OCI-M1 (cell line): ENCODE measurements at places on chromosomes 1 and 21.
A peak's percentile ranks its signal among the peaks of the same experiment; 100 is the strongest.

GRCh38 chr1:233885196-233885920, 19.1 kb upstream of the SLC35F3 start:
- no peak for DNase-seq

DNA sequence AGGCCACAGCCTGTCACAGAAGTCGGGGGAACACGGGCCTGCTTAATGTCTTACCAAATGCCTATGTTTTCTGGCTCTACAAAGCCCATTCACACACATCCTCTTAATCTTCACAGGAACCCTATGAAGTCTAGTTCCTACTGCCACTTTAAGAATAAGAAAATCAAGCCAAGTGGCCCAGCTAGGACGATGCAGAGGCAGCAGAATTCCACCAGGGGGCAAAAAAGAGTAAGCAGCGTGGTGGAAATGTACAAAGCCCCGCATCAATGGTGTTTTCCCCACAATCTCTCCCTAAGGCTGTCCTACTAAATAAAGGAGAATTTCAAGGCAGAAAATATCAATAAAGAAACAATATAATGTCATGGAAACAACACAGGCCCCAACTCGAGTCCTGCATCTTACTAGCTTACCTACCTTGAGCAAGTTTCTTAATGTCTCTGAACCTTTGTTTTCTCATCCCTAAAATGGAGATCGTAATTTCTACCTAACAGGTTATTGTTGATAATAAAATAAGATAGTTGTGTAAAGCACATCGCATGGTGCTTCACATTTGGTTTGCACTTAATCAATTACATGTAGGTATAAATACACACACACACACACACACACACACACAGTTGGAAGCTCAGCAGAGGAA, 21.4 kb downstream of the SEC16B start:
- peak; percentile 81 for DNase-seq

DNA sequence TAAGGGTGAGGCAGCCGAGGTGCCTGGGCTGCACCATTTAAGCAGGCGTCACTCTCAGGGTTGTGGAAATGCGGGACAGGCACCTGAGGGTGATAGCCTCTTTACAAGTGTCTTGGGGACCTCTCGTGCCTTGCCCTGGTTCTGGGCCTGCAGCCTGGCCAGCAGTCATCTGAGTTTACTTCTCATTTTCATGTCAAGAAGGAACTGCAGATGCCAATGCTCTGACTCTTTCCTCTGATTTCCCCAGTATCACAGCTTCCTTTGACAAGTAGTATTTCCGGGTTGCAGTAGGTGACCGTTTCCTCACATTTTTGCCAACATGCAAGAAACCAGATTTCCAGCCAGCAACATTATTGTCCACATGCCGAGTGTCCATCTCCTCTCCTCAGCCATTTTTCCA, 286.9 kb downstream of the DISC1 start:
- DNase-seq, result no peak

DNA sequence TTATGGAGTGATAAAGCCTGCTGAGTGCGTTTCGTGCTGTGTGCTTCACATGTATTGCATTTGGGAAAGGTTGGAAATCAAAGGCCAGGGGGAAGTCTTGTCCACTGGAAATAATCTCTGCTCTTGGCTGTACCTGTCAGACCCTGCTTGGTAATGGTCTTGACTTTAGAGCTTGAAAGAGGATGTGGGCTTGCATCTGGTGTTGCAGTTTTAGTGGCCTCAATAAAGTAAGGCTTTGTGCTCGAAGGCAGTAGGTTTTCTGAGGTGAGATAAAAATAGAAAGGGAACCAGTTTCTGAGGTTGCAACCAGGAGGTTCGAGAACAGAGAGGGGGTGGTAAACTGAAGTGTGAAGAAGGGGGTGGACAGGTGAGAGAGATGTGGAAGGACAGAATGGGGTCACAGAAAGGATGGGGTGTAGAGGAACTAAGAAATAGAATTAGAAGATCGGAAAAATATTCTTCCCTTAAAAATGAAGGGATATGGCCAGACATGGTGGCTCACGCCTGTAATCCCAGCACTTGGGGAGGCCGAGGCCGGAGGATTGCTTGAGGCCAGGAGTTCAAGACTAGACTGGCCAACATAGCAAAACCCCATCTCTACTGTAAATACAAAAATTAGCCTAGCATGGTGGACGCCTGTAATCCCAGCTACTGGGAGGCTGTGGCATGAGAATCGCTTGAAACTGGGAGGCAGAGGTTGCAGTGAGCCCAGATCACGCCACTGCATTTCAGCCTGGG, 1.5 kb downstream of the S100PBP start:
- DNase-seq, result peak; percentile 56

GRCh38 chr1:26791626-26792025, 3.9 kb downstream of the PIGV start:
- peak; percentile 52 for DNase-seq

DNA sequence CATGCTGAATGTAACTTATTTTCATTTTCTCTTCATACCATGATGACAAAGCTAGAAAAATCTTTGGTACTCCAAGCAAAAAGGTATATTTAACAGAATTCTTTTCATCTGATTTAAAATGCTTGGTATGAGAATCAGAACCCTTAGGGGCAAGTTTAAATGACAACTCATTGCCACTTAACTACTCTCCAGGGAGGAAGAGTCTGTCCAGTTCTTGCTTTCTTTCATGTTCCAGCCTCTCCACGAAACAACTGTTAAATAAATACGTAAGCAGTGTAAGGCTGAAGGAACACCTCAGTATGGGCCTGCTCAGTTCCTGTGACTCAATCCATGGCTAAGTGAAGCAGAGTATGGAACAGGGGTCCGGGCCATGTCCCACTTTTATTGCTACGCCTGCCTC, 1.6 kb downstream of the LCE2A start:
- DNase-seq, result no peak

DNA sequence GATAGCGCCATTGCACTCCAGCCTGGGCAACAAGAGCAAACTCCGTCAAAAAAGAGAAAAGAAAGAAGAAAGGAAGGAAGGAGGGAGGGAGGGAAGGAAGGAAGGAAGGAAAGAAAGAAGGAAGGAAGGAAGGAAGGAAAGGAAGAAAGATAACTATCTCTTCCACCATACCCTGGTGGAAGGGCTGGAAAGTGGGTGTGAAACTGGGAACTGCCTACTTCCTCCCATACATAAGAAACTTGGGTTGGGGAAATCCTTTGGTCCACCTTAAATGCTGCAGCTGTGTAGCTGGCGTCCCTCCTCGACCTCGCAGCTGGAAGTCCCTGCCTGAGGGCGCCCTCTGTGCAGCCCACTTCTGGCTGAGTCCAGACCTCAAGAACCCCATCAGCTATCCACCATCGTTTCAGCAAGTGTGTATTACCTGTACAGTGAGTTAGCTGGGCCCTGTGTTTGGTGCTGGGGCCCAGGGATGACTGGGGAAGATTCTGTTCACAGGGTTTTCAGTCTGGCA, 4.6 kb upstream of the FAM167B start:
- peak; percentile 33 for DNase-seq

- DNase-seq, result peak; percentile 23
Measured at GRCh38 chr1:50471967-50472366, 48.7 kb upstream of the DMRTA2 start.

DNA sequence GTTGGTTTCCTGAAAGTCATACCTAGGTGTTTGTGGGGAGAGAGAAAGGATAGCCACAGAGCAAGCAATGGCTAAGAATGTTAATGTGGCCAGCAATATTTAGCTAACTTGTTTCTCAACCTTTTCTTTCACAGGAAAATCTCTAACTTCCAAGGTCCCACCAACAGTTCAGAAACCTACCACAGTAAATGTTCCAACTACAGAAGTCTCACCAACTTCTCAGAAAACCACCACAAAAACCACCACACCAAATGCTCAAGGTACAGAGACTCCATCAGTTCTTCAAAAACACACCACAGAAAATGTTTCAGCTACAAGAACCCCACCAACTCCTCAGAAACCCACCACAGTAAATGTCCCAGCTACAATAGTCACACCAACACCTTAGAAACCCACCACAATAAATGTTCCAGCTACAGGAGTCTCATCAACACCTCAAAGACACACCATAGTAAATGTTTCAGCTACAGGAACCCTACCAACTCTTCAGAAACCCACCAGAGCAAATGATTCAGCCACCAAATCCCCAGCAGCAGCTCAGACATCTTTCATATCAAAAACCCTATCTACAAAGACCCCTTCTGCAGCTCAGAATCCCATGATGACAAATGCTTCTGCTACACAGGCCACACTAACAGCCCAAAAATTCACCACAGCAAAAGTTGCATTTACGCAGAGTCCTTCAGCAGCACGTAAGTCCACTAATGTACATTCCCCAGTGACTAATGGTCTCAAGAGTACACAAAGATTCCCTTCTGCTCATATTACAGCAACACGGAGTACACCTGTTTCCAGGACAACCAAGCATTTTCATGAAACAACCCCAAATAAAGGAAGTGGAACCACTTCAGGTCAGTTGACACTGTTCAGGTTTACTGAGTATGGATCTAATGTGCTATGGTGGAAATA, 15.3 kb downstream of the CD55 start:
- DNase-seq, result peak; percentile 26

- no peak for DNase-seq
Measured at GRCh38 chr1:84570436-84571149, 3.6 kb downstream of the CTBS start.

- DNase-seq, result no peak
Measured at GRCh38 chr1:201137579-201138310, 10.8 kb upstream of the ASCL5 start.

- peak; percentile 18 for DNase-seq
Measured at GRCh38 chr1:89698020-89698560, 65.2 kb downstream of the LRRC8C start.
